Lower leg skin (tissue), 4 donors: ENCODE measurements at places on chromosomes 3 and 15. TPM values are rescaled to one million over a fixed set of nuclear protein-coding genes. Genes with fewer than 3 reads are reported as not detected.

GRCh38 chr3:107344722-107345121 is 32.5 kb upstream of the CCDC54 start:
- no peak for DNase-seq

DNA sequence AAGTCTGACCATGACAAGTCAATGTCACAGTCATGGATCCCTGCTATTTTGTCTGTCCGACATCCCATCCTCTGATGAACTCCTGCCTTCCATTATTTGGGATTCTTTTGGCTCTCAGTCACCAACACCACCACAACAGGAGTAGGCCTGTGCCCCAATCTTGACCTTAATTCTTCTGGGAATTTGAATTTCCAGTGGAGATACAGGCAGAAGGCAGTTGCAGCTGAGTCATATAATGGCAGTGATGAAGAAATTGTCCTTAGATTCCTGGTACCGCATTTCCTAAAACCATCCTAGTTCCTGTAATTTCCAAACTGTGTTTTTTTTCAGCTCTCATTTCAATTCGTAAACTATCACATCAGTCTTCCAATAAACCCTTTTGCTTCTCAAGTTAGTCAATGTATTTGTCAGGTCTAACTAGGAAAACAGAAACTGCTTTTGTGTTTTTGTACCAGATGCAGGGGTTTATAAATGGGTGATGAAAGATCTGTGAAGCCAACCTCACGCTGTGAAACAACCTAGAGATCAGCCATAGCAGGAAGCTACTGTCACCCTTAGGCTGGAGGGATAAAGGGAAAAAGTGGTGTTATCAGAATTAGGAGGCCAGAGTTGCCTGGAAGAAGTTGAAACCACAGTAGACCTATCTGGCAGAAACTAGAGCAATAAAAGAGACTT is 126.3 kb upstream of the TMEM108 start:
- DNase-seq, result no peak

- DNase-seq, result peak; percentile 62
Observed at GRCh38 chr15:76118767-76119166, 59.0 kb downstream of the TMEM266 start.

DNA sequence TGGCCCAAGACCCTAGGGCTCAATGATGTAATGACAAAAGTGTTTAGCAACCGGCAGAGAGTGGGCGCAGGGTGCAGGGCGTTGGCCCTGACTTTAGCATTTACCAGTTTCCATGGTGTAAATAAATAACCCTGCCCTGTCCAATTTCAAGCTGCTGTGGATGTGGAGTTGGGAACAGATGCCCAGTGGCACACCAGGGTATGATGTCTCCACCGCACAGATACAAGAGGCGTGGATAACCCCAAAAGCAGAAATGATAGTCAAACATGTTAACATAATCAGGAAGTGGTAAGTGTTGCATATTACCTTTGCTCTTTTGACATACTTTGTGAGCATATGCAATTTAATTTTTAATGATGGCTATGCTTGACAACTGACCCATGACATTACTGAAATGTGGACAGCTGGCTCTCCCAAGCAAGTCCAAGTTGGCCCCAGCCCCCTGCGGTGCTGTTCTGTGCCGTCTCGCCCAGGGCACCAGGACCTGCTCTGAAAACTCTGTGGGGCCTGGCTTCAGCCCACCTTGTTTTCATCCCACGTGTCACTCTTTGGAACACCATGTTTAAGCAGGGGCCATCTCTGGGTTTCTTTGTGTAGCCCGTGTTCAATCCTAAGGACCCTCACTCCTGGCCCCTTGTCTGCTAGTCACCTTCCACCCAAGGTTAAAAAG is 10.8 kb upstream of the ANPEP start:
- DNase-seq, result no peak

DNA sequence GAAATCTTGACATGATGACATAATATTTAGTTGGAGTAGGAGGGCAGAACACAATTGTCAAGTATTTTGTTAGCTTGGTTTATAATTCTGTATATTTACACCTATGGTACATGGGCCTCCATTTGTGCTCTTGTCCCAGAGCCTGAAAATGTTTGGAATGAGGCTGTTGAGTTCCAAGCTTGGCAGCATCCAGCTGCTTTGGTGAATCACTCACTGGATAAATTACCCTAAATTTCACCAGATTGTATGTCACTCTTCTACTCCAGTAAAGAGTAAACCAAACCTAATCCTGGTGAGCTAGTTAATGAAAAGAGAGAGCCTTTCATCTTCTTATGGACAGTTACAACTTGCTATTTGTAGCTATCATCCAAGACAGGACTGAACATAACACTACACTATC is 928.7 kb downstream of the DIPK2A start:
- no peak for DNase-seq

DNA sequence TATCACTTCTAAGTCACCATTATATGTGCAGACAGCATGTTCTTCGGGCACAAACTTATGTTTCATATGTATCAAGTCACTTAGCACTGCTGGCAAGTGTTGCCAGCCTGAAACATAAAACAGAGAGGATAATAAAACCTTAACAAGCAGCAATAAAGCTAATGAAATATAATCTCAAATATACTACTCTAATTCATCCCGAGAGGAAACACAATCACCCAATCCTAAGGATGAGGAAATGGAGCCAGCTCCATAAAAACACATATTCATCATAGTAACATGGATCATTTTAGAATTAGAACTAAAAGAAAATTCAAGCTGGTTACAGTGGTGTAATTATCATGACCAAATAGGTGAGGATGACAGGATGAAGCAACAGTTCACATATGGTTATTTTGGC is 1072.7 kb downstream of the EPHA3 start:
- no peak for DNase-seq

DNA sequence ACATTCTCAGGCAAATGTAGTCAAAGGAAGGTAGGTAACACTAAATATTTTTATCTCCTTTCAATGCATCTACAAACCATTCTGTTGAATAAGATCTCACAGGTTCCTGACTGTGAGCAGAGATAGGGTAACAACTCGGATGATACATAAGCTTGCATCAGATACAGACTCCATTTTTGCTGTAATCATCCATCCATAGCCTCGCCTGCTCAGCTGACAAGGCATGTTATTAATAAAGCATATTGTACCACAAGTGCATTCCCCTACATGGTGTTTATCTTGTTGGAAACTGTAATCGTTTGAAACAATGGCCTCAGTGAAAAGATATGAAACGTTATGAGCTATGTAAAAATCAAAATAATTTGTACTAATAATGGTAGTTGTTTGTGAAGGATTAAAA is 35.4 kb upstream of the TCF12 start:
- no peak for DNase-seq

The TOPBP1 gene
- total RNA-seq, result 23.3 TPM

The TM4SF4 gene
- not detected for total RNA-seq

The WDR53 gene
- total RNA-seq, result 14.0 TPM

The CPA3 gene
- 19.8 TPM for total RNA-seq
